ENCODE measurements at places on chromosomes 1 and 21.

DNA sequence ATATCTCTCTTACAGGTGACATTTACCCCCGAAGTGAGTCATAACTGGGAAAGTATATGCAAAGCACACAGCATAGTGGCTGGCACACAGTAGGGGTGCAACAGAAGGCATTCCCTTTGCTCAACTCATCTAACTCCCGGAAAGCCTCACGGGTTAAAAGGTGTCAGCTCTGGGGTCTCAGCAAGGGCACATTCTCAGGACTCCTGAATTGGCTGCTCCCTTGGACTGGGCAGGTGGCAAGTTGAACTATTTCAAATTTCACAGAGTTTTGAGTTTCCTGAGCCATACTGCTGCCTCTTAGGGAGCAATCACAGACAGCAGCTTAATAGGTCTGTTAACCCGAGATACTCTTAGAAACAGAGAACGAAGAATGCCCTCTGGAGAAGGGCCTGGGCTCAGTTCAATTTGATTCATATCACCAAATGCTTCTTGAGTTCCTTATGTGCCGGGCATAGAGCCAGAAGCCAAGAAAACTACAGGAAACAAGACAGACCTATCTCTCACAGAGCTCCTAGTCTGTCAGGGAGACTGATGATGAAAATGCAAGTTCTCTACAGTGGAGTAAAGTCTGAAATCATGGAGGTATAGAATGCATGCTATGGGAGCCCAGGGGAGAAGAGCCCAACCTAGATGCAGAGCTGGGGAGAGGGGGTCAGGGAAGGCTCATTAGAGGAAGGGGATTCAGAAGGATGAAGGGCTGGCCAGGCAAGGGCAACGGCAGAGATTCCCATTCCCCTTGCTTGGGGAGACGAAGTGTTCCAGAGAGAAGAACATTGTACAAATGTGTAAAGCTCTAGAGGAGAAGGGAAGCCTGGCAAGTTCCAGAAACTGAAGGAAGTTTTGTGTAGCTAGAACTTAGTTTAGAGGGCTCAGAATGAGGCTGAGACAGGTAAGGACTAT, 143.9 kb upstream of the HMGB4 start:
- DNase-seq = no peak

DNA sequence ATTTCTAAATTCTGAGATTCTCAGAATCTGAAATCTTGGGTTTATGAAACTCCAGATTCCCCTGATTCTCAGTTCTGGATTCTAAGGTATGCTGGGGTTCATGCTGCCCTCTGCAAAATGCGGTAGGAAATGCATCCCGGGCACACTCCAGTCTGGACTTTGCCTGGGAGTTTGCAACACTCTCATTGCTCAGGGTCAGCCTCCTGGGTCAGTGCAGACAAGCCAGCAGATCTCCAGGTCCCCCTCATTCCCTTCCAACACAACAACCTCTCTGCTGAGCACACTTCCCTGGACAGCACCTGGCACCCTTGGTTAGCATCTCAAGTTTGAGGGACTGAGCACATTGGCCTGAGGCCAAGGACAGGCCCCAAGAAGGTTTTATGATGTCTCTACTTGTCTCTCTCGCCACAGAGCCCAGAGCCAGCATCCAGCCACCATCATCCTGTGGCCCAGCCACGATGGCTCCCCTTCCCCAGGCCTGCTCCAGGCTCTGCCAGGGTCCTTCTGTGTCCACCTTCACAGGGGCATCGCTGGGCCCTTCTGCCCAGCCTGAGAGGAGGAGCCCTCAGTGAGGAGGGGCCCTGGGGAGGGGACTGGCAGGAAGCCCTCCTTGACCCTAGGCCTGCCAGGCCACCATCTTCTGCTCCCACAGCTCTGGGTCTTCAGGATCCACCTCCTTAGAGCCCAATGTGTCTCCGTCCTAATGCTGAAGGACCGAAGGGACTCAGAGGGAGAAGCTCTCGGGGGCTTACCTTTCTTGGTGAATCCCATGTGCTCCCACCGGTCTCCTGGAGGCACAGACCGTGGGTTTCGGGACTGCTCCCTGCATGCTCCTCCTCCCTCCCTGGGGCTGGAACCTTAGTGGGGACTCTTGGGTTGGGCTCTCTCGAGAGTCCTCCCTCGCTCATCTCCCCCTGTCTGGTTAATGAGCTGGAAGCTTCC, 550.7 kb downstream of the PTPRU start:
- no peak for DNase-seq

- DNase-seq = no peak
Observed at GRCh38 chr1:157833145-157833544, 8.5 kb downstream of the CD5L start.

DNA sequence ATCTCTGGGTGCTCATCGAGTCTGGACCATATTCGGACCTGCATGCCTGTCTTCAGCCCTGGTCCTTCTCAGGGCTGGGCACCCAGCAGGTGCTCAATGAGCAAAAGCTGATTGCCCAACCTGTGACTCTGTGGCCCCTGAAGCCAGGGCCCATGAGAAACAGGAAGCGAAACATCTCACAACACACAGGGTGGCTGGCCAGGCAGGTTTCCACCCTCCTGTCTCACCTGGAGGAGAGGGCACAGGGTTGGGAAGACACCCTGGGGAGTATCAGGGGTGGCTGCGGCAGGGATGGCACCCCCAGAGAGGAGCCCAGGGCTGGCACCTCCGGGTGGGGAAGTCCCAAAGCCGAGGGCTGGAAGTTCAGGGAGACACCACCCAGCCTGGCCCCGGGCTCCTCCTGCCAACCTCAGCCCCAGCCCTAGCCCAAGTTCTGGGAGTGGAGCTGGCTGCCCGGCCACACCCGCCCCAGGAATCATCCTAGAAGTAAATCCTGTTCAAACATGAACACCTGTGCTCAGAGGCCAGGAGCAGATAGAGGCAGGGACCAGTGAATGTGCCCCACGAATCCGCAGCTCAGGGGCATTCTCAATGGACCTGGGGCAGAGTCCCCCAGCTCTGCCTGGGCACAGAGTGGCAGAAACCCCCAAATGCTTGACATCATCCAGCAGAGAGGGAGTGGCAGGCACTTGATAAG, 54.6 kb downstream of the RAP1GAP start:
- no peak for DNase-seq

DNA sequence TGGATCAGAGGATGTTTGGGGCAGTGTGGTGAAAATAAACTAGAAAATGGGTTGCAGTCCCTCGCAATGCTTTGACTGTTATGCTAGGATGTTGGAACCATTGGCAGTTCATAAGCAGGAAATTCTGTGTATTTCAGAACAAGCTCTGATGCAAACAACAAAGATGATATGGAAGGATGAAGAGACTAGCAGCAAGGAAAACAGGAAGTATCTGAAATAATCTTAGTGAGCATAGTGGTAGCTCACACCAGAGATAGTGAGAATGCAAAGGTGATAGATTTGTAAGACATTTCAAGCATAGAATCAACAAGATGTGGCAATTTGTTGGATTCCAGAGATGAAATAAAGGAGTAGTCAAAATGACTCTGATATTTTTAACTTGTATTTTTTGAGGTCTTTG, 11.1 kb upstream of the RCC1 start:
- DNase-seq = no peak

DNA sequence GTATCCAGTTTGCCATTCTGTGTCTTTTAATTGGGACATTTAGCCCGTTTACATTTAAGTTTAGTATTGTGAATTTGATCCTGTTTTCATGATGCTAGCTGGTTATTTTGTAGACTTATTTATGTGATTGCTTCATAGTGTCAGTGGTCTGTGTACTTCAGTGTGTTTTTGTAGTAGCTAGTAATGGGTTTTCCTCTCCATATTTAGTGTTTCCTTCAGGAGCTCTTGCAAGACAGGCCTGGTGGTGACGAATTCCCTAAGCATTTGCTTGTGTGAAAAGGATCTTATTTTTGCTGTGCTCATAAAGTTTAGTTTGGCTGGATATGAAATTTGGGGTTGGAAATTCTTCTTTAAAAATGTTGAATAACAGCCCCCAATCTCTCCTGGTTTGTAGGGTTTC, 69.2 kb upstream of the PDC start:
- no peak for DNase-seq

- no peak for DNase-seq
Observed at GRCh38 chr1:45804669-45804969, 1.2 kb downstream of the MAST2 start.

DNA sequence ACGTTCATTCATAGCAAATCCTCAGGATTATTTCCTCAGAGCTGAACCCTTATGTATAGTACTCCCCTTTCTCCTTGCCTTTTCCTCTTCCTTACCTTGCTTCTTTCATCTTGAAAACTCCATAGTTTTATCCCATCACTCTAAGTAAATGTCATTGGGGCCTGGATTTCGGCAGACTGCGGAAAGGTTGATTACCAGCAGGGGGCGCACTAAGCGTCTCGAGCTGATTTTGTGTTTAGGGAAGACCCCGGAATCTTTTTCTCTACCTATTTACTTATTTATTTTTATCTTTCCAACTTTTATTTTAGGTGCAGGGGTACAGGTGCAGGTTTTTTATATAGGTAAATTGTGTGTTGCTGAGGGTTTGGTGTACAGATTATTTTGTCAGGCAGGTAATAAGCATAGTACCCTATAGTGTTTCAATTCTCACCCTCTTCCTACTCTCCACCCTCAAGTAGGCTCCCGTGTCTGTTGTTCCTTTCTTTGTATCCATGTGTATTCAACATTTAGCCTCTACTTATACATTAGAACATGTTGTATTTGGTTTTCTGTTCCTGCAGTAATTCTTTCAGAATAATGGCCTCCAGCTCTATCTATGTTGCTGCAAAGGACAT, 11.4 kb upstream of the MTARC1 start:
- peak; percentile 15 for DNase-seq

DNA sequence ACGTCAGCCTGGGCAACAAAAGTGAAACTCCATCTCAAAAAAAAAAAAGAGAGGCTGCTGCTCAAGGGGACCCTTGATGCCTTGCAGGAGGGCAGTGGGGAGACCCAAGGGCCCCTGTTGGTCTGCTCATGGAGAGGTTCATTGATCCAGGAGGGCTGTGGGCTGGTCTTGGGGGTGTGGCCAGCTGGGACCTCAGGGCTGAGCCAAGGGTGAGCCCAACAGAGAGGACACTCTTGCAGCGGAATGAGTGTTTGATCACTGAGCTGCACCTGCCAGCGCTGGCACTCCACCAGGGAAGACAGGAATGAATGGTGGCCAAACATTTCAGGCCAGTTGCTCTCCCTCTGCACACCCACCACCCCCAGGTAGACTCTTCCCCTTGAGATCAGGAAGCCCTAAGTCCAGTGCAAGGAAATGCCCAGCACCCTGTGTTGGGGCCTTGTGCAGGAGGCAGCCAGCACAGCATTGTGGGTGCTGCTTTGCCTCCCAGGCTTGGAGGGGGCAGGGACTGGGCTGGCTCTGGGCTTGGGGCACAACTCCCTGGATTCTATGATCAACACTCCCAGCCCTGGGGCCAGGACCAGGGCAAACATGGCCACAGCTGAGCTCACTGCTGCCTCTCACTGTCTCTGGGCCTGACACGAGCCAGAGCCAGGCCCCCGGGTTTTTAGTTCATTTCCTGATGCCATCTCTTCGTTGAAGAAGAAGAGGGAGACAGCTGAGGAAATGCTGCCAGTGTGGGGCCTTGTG, 50.7 kb downstream of the IRF2BP2 start:
- DNase-seq = no peak

GRCh38 chr1:94383966-94384408, 34.2 kb upstream of the ABCD3 start:
- DNase-seq = no peak

GRCh38 chr1:226223157-226223785, at the start of gene MIXL1:
Gene MIXL1, plus strand, starts transcription at chr1:226223664. Its CDS starts 18 bp downstream, at chr1:226223682.
- DNase-seq = no peak

GRCh38 chr1:182386980-182387379, 4.6 kb downstream of the GLUL start:
- no peak for DNase-seq

GRCh38 chr1:32349211-32349708, 13.0 kb downstream of the FAM229A start:
- no peak for DNase-seq

- no peak for DNase-seq
Observed at GRCh38 chr1:32055416-32055815, 17.3 kb upstream of the TMEM39B start.

DNA sequence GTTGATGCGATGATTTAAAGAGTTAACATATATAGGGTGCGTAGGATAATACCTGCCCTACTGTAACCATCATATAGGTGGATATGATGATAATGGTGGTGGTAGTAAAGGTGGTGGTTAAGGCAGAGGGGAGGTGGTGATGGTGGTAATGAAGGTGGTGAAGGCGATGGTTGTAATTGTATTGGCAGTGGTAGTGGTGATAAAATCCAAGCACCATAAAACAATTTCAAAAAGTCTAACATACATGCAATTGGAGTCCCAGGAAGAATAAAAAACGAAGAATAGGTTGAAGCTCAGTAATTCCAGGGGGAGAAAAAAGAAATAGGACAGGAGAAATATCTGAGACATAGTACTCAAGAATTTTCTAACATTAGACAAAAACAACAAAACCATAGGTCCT, 27.3 kb upstream of the RAB4A start:
- no peak for DNase-seq

DNA sequence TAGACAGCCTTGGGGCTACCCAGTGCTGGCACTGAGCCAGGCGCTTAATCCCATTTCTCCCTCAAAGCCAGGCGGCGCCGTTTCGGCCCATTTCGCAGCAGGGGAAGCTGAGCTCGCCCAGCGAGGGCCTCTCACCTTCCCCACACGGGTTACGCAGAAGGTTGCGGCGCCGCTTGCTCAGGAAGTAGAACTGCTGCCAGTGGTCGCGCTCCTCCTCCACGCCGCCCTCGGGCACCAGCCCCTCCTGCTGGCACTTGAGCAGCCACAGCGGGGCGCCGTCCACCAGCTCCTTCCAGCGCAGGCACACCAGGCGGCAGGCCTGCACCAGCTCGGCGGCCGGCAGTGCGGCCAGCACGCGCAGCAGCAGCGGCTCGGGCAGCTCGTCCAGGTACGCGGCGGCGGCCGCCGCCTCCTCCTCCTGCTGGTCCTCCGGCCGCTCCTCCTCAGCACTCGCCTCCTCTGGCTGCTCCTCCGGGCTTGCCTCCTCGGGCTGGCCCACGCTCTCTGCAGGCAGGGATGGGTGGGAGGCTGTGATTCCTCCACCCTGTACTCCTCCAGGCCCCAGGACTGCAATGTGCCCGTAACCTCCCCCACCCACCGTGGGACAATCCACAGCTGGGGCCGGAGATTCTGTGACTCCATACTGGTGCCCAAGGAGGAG, 3.8 kb downstream of the FBXO2 start:
- peak; percentile 72 for DNase-seq

DNA sequence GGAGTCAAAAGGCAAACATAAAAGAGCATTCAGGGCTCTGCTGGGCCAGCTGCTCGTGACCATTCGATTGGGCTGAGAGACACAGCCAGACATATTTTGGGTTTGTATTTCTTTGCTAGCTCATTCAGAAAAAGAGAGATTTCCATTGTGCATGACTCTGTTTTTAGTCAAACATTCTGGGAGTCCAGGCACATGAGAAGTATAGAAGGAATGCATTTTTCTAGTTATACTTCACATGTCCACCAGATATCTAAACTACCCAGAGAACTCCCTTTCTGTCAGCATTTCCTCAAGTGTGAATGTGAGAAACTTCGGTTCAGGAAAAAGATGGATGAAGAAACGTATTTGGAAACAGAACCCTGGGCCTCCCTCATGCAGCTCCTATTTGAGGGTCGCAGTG, 6.3 kb upstream of the KCNE1 start:
- no peak for DNase-seq

All from T-helper 9 cell (primary cell).